ENCODE measurements at places on chromosomes 1 and 21.
A peak's percentile ranks its signal among the peaks of the same experiment; 100 is the strongest.

DNA sequence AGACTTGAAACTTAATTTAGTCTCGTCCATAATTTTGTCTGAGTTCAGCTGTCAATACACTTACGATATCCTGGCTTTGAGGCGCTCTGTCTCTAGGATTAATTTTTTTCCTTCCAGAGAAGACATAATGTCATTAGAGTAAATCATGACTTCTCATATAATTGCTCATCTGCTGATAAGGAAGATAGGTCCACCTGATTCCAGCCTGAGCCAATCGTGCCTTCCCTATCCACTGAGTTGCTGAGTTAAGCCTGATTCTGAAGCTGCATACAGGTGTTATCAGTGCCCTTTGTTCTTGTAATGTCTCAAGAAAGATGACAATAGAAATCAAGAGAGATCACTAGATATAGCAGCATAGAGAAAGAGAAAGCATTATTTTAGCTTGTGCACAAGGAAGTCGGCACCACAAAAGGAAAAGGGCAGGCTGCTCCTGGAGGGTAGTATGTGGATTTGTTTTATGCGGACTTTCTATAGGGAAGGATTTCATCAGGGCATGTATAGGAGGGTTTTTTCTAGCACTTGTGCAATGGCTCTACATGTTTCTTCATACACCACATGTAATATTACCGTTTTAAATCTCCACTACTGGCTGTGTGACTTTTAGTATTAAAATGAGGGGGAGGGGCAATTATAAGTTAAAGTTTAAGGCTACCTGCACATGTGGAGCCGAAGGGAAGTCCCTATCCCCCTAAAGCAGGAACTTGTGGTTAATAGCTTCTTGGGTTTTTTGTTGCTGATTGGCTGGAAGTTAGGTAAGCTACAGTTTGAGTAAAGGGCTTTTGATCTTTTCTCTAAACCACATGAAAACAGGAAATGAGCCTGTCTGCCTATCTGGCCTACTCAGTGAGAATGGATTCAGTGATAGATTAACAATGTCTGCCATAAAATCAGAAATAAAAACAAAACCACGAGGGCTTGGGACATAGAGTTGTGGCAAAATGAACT lies 133.4 kb downstream of the PLPPR5 start:
- DNase-seq, result no peak

GRCh38 chr1:163213626-163214025 lies 10.9 kb upstream of the RGS5 start:
- no peak for DNase-seq

- no peak for DNase-seq
Observed at GRCh38 chr1:206037581-206037980, 13.9 kb upstream of the CTSE start.

GRCh38 chr1:206575894-206576737 lies 36.1 kb downstream of the EIF2D start:
- DNase-seq, result no peak

DNA sequence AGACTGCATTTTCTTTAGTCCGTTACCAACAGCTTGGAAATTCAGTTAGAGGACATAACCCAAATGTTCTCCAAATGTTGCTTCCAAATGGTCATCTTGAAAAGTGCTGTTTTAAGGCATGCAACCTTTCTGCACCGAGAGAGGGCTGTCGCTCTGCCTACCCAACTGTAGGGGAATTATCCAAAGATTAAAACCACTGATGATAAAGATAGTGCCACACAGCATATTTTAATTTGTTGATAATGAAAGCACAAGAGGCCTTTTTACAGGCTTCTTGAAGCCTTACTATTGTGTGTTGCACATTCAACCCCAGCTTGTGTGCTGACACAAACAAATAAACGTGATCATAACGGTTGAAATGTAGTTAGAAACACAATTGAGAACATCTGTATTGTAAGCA lies 121.5 kb downstream of the LMO4 start:
- DNase-seq, result no peak

GRCh38 chr1:1079408-1080121 lies 5.5 kb upstream of the RNF223 start:
- DNase-seq, result peak; percentile 27

DNA sequence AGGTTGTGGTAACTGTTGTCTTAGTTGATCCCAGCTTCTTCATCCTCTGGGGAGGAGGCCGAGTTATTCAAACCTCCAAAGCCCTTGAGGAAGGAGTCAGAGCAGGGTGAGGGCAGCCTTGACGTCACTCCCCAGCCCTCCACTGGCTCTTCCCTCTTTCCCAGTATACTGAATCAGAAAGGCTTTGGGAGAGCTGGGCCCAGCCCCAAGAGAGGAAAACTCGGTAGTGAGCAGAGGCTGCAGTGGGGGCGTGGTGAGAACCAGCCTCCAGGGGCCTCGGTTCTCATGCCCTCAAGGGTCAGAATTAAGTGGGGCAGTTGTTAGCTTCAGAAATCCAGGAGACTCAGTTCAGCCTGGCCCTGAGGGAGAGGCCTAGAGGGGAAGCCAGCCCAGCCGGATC lies 1.8 kb upstream of the GJA4 start:
- no peak for DNase-seq

DNA sequence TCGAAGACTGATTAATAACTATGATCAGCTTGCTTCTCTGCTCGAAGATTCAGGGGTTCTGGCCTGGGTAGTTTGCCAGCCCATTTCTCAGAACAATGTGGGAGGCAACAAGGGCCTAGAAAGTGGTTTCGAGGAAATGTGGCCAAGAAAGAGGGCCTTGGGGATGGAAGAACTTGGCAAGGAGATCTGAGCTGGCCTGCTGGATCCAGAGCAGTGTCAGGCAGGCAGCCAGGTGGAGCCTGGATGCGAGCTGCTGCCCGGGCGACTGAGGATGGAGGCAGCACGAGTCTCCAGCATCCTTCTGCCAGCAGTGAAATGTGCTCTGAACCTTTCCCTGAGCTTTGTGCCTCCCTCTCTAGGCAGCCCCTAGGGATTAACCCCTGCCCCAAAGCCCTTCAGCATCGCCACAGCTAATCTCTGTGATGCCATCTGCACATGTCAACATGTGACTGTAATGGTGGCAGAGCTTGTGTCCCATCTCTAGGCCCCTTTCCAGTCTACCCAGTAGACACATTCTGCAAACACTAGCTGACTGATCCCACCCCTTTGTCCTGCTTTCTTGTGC lies 61.0 kb upstream of the NEK2 start:
- no peak for DNase-seq

- DNase-seq, result no peak
Observed at GRCh38 chr1:101030881-101031280, 5.3 kb upstream of the DPH5 start.

DNA sequence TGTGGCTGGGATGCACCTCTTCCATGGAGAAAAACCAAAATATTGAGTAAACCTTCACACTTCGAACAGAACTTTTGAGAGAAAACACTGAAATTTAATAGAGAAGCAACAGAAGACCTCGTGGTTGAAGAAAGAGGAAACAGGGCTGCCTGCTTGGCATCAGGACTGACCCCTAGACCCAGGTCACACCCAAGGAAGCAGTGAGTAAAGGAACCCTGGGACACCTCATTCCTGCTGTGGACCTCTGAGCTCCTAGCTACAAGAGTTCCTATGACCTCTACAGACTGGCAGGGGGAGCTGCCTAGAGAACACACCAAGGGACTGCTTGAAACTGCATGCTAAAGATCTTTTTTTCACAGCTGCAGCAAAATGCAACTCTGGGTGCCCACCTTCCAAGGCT lies 67.8 kb downstream of the FASLG start:
- no peak for DNase-seq

DNA sequence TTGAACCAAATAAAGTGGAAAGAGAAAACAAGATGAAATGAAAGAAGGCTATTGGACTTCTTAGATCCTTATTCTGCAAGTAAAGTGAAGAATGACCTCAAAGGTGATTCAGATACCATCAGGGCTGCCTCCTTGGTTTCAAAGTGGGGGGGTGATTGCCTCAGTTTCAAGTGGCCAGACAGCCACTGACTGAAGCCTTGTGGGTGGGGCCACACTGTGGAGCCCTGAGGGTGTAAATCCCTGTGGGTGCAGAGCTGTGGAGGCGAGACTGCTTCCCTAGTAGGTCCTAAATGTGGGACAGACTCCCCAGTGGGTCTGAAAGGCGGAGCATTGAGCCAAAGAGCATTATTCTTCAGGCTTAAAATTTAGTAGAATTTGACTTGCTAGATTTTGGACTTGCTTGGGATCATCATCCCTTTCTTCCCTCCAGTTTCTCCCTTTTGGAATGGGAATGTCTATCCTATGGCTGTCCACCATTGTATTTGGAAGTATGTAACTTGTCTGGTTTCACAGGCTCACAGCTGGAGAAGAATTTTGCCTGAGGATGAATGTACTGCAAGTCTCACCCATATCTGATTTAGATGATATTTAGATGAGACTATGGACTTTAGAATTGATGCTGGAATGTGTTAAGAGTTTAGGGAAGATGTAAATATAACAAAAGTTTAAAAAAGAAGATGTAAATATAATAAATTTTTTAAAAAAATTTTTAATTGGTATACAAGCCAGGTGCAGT lies 71.6 kb upstream of the SOX13 start:
- DNase-seq, result no peak

GRCh38 chr1:225454733-225455132 lies 26.9 kb upstream of the LBR start:
- DNase-seq, result no peak

- DNase-seq, result no peak
Observed at GRCh38 chr1:201085902-201086735, 26.1 kb downstream of the CACNA1S start.

Data from glomerular endothelial cell (primary cell).